Fibroblast of villous mesenchyme (primary cell): ENCODE measurements at places on chromosomes 5 and 9. TPM values are rescaled to one million over a fixed set of nuclear protein-coding genes. Genes with fewer than 3 reads are reported as not detected.

The WWC1 gene
- 0.32 and 2.2 TPM in 2 replicates for total RNA-seq

The CDH9 gene
- total RNA-seq: not detected in 2 replicates

The POLR1E gene
- total RNA-seq: 29.0 and 33.7 TPM in 2 replicates

The FBN2 gene
- 81.6 and 137 TPM in 2 replicates for total RNA-seq

The MORN5 gene
- total RNA-seq: not detected in 2 replicates

The FBLL1 gene
- total RNA-seq: 0.32 and 0.43 TPM in 2 replicates
